ENCODE measurements at places on chromosomes 13 and 19. TPM values are rescaled to one million over a fixed set of nuclear protein-coding genes. Genes with fewer than 3 reads are reported as not detected.
A peak's percentile ranks its signal among the peaks of the same experiment; 100 is the strongest.

SMARCA4 gene
- polyA plus RNA-seq, result 165 TPM

RDH13 gene
- polyA plus RNA-seq, result 15.9 TPM

CEACAM7 gene
- not detected for polyA plus RNA-seq

IZUMO2 gene
- not detected for polyA plus RNA-seq

GALP gene
- polyA plus RNA-seq, result not detected

PRR22 gene
- polyA plus RNA-seq, result 2.4 TPM

JSRP1 gene
- 1.3 TPM for polyA plus RNA-seq

PCDH8 gene
- polyA plus RNA-seq, result not detected

DNA sequence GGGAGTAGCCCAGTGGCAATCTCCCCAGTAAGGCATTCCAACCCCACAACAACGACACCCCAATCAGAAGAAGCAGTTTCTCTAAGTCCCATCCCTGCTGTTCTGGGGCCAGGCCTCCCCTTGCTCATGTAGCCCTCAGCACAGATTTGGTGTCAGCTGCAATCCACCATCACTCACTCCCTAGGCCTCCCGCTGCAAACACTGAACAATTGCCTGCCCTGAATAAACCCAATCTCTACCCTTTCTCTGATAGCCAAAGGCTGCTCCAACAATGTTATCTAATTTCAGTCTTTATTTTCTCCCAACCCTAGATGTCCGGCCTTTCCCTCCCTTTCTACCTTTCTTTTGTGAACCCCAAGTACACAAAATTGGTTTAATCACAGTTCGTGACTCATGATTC is 5.6 kb upstream of the SOX21 start:
- DNase-seq, result no peak

- no peak for DNase-seq
These were observed 161.6 kb upstream of the OBI1 start for GRCh38 chr13:78820541-78820940.

GRCh38 chr19:5149508-5149907 is 180.6 kb downstream of the KDM4B start:
- no peak for DNase-seq

- no peak for DNase-seq
These were observed 765.9 kb upstream of the SLITRK1 start for GRCh38 chr13:84648069-84648640.

DNA sequence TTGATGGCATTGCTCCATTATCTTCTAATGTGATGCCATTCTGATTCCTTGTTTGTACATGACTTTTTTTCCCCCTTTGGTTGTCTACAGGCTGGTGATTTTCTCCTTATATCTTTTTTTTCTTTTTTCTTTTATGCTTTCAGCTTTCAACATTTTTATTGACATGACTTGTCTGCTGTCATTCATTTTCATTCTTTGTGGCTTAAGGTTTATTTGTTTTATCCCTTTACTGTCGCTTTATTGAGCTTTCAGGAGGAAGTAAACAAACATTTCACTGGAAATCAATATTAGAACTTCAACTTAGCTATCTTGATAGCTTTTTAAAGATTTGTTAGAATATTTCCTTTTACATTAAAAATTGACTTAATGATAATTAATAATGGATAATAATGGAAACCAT is 9.7 kb downstream of the ITM2B start:
- no peak for DNase-seq

DNA sequence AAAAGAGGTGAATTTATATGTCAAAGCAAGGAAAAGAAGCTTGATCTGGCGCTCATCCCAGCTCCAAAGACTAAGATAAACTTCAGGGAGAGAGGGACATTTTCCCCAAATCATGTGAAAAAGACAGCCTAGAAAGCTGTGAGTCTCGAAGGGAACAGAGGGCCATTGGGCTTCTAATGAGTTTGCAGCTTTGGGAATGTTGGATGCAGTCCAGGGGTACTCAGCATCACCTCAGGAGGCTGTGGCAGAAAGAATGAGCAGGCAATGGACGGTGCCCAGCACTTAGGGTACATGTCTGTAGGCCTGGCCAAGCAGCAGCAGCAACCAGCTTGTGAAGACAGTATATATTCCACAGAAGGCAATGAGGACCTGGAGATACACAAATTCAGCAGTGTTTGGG is 25.7 kb upstream of the WASF3 start:
- no peak for DNase-seq

DNA sequence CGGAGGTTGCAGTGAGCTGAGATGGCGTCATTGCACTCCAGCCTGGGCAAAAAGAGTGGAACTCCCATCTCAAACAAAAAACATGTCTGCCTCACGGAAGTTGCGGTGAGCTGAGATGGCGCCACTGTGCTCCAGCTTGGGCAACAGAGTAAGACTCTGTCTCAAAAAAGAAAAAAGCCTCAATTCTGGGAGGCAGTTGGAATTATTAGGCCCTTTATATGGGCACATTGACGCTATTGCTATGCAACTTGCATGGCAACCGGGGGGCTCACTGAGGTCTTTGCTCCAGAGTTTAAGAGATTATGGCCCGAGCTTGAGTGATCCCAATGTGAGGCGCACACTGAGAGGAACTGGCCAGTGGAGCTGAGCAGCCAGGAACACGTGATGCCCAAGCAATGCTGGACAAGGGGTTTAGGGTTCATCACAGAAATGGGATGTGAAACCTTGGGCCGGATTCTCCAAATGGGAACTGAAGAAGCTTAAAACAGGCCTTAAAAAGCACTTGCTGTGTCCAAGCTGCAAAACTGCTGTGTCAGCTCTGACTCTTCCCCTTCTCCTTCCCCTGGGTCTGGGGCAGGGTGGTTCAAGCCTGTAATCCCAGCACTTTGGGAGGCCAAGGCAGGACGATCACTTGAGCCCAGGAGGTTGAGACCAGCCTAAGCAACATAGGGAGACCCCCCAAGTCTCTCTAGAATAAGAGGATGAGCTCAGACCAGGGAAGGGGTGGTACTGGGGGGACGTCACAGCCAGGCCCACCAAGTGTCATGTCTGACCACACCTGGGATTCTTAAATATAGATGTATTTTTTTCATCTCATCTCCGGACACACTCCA is 2.5 kb downstream of the FTL start:
- no peak for DNase-seq

DNA sequence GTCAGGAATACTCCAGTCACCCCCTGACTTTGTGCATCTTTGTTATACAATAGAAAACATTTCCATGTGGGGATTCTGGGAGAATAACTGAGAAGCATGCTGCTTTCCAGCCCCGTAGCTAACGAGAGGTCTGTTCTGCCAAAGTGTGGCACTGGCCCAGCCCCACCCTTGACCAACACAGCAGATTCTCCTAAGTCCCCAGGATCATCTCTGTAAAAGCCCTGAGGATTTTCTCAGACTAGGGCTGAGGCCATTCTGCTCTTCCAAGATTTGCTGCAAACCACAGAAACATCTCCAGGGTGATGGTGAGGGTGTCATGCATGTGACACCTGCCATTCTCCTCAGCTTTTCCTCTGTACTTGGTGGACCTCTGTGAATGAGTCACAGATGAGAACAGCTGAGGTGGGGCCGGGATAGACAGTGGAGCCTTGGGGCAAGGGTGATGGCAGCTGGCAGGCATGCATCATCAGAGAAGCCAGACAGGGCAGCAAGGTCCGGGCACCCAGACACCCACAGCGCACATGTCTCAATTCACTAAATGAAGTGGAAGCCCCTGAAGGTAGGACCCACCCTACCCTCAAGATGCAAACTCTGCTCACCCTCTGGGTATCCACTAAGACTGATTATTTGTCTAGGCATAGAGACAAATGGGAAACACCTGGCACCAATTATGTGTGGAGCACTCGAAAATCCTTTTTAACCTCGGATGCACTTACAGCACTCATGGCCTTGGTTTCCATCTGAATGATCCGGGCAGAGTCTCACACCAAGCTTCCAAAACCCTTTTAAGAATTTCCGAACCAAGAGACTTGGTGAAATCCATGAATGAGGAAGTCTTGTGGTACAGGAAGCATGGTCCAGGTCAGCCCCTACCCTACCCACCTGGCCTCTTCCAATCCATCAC is 20.1 kb upstream of the DOCK9 start:
- no peak for DNase-seq

GRCh38 chr13:72536714-72537394 is 190.6 kb downstream of the MZT1 start:
- DNase-seq, result peak; percentile 24

- no peak for DNase-seq
These were observed 782.0 kb downstream of the SLITRK1 start for GRCh38 chr13:83100237-83100636.

- no peak for DNase-seq
These were observed 63.0 kb downstream of the TBC1D4 start for GRCh38 chr13:75418997-75419396.

DNA sequence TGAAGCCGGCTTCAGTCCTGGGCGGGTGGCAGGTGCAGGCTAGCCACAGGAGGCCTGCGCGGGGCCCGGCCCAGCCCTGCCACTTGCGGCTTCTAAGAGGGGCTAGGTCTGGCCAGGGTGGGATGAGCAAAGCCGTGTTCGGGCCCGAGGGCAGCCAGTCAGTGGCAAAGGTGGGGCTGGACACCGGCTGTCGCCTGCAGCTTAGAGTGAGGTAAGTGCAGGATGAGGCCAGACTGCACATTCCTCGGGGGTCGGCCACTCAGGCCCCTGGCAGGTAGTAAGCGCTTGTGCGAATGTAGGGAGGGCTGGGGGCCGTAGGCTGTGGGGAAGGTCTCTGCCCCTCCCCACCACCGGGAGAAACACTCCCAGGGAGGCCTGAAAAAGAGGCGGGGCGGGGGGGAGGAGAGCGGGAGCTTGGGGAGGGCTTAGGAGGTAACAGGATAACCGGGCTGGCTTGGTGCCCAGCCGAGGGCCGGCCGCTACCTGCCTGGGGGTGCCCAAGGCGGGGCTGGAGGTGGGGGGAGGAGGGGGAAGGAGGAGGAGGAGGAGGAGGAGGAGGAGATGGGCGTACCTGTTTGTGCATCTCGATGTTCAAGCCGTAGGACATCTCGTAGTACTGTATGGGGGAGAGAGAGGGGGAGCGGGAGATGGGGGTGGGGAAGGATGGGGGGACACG is 6.4 kb downstream of the TLE5 start:
- no peak for DNase-seq

DNA sequence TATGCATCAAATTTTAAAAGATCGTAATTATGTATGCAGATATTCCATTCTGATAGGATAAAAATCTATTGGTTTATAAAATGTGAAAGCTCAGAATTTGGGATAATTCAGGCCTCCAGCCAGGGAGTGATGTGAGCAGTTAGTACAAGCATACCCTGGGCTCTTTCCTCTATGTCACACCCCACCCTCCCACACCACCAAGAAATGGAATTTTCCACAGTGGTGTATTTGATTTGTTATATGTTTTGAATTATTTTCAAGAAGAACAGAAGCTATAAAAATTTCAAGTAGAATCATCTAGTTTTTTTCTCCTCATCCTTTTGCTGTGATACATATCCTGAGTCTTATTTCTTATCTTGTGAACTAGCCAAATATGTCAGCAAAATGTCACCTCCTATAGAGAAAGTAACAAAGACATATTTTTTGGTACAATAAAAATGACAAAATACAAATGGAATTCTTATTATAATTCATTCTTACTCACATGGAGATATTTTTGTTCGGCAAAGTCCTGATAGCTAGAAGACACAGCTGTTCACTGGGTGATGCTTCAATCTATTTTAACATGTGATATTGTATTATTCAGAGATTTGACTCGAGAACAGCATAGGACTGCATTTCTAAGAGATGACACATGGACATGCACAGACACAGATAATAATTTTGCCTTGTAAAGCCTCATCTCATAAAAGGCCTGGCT is 61.2 kb upstream of the FRY start:
- no peak for DNase-seq

- DNase-seq, result no peak
These were observed 75.8 kb upstream of the UBAC2 start for GRCh38 chr13:99124794-99125316.

DNA sequence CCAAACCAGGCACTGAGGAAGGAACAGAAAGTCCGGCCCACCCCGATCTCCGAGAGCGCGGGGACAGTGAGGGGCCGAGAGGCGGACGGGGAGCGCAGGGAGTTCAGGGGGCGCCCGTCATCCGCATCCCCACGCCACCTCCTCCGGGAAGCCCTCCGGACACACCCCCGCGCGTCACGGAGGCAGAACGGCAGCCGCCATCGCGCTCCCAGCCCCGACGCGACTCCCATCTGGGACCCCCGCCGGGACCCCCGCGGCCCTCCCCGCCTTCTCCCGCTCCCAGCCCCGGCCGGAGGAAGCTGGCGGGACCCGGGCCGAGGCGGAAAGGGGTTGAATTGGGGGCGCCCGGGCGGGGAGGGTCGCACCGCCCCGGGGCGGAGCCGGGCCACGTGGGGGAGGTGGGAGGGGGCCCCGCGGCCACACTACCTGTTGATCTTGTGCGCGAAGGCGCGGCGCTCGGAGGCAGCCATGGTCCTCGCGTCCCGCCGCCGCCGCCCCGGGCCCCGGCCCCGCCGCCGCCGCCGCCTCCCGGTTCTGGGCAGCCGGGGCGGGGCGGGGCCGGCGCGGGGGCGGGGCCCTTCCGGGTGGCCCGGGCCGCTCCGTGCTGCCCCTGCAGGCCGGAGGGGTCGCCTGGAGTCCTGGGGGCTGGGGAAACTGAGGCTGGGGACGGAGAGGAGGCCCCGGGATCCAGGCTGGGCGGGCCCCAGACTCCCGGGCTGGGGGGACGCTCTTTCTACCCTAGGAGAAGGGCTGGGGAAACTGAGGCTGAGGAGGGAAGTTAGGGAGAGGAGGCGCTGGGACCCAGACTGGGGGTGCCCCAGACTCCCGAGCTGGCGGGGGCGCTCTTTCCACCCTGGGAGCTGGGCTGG is at the start of gene DOCK6:
DOCK6 (minus strand) TSS at position 554 of the 869 bp plus-strand sequence; CDS start at position 470, 84 bp downstream.
- no peak for DNase-seq

DNA sequence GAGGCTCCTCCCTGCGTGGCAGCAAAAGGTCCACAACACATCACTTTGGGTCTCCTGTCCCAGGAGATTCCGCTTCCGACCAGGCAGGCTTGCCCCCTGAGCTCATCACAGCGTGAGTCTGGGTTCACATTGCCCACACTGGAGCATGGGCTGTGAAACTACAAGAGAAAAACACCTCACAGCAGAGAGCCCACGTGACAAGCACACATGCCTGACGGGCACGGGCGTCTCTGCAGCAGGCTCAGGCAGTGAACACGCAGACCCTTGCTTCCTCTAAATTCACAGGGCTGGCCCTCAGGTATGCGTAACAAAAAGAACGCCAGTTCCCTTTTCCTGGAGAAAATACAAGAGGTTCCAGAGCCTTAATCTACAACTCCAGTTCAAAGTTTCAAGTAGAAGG is 41.9 kb downstream of the RASA3 start:
- DNase-seq, result no peak

DNA sequence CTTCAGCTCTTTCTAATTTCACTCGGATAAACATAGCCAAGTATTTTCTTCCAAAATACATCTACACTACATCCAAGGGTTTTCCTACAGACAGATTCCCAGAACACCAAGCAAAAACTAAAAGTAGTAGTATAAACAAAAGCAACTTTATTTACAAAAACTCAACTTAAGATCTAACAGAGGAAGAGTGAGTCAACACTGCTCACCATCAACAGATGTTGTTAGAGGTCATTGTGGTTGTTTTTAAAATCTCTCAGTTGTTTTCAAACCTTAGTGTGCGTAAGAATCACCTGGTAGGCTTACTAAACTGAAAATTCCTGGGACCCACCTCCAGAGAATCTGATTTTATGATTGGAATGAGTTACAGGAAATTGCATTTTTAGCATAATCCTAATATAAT is 631.7 kb upstream of the SGCG start:
- no peak for DNase-seq

- DNase-seq, result no peak
These were observed 45.1 kb downstream of the EPSTI1 start for GRCh38 chr13:42946927-42947326.
